ENCODE measurements at places on chromosomes 2 and 18.

DNA sequence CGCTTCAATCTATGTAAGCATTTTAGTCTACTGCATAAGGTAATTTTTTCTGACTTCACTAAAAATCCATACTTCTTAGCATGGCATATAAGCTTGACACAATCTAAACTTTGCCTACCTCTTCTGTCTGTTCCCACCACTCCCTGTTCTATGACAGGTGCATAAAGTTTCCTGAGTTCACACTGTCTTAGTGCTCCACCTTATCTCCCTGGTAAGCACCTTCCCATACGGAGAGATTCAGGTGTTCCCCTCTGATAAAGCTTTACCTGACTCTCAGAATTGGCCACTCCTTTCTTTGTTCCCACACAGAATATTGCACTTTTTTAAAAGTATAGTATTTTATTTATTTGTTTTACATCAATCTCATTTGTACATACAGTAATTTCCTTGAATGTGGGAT, 16.8 kb upstream of the ITGA4 start:
- no peak for DNase-seq

GRCh38 chr18:26487437-26487836, 60.9 kb downstream of the KCTD1 start:
- DNase-seq = no peak

- DNase-seq = no peak
Observed at GRCh38 chr2:168851674-168852320, 38.4 kb downstream of the SPC25 start.

DNA sequence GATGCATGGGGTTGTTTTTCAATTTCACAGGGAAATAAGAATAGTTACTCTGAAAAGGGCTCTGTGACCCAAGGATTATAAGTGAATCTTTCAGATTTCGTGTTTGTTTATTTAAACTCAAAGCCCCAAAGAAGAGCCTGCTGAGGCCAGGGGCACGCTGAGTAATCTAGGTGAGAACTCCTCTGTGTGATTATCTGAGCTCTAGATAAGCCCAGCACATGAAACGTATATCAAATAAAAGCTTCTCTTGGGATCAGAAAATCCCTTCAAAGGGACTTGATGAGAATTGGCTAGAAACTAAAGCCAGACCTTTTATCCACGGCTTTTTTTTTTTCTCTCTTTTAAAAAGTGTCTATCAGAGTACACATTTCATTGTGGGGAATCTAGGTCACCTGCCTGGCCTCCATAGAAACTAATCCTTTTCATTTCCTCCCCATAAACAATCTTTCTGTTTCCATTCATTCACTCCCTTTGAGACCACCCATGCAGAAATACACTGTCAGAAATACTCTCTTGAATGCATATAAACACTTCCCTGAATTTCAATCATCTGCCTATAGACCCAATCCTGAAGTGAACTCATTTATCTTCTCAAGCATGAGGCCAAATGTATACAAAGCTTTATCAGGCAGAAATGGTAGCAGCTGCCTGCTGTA, 137.4 kb downstream of the RIT2 start:
- no peak for DNase-seq

DNA sequence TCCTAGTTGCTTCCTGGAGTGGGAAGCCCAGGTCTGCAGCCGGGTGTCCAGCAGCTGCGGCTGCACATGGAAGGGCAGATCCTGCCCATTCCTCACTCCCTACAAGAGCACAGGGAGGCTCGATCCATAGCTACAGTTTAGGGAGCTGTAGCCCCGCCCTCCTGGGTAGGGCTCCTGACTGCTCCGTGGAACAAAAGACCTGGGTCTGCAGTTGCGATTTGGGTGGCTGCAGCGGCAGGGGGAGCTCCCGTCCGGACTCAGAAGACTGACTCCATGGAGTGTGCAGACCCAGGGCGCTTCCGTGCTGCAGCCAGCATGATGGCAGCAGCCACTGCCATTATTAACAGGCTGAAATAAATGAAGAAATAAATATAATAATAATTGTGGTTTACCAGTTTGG, 157.3 kb downstream of the CTNNA2 start:
- no peak for DNase-seq

DNA sequence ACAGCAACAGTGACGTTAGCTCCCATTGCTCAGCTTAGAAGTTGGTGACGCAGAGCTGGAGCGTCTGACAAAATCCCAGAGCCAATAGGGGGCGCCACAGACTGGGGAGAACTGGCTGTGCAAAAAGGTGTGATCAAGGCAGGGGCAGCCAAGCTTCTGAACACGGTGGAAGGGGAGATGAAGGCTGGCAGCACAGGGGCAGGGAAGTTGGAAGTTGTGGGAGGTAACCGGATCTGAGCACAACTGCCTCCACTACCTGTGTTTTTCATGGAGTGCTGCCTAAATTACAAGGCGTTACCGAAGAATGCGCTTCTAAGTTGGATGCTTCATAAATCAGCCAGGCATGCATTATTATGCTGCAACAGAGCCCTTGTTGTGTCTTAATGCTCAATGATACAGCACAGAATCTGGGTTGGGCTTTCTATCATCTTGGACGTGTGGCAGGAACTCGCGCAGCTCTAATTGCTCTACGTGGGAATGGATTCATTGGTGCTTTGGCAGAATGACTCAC, 370.0 kb downstream of the SLC4A3 start:
- DNase-seq = peak; percentile 15

- no peak for DNase-seq
Observed at GRCh38 chr2:159211447-159212396, 74.8 kb downstream of the WDSUB1 start.

GRCh38 chr2:152577579-152577978, 139.7 kb downstream of the PRPF40A start:
- DNase-seq = no peak

GRCh38 chr2:237149425-237149824, 63.7 kb downstream of the COPS8 start:
- no peak for DNase-seq

- DNase-seq = no peak
Observed at GRCh38 chr2:129894616-129895015, 84.8 kb upstream of the RAB6C start.

DNA sequence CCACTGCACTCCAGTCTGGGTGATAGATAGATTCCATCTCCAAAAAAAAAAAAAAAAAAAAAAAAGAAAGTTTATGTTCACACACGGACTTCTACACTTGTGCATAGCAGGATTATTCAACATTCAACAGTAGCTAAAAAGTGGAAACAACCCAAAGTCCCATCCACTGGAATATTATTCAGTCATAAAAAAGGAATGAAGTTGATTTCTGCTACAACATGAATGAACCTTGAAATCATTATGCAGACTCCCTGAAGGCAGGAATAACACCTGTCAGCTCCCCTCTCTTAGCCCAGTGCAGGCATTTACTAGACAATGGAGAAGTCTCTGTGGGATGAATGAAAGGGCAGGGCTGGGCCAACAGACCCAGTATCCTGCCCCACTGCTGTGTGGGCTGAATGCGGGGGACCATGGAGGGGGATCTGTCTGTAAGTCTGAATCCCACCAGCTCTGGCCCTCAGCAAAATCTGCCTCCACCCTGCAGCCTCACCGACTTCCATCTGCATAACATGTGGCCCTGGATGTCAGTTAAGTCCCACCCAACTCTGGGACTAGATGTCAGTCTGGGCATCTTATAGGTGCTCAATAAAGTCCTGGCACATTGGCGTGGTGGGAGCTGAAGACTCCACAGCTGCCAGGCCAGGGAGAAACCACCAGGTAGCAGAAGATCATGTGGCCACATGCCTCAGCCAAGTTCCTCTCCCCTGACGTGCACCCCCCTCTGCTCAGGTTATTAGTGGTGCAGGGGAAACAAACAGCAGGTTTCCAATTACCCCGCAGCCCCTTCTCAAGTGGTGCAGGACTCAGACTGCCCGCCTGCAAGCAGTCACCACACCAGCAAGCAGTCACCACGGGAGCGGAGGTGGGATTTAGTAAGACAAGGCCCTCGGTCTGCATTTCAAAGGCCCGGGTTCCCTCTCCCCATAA, 8.9 kb downstream of the ZFP36L2 start:
- no peak for DNase-seq

Data from activated CD4-positive, alpha-beta T cell treated with anti-CD3 and anti-CD28 coated beads, Interleukin-2, amount 10 ng/mL, durations not matched to agents 7 days and 5 days (primary cell).